ENCODE measurements at places on chromosomes 6 and 20.

GRCh38 chr6:157989541-157990289, 8.1 kb downstream of the SYNJ2 start:
- DNase-seq: no peak

- DNase-seq: no peak
These were observed 12.1 kb upstream of the NFATC2 start for GRCh38 chr20:51554538-51555165.

- DNase-seq: no peak
These were observed 41.2 kb downstream of the ITPR3 start for GRCh38 chr6:33662318-33662717.

DNA sequence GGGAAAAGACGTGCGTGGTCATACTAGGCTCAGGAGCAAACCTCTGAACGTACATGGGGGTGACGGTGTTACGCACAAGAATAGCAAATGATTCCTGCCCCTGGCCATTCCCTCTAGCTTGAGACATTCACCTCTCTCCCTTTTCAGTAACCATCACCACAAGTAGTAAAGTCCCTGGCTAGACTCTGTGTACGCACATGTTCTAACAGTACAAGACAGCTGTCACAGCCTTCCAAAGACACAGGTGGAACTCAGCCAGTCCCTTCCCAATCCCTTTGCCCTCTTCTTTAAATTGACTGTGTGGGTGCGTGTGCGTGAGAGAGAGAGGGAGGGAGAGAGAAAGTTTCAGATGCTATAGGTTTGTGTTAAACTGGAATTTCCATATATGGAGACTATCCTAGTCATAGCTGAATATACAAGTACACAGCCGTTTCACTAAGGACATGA, 67.3 kb downstream of the LY86 start:
- no peak for DNase-seq

GRCh38 chr6:32551410-32551809, 21.3 kb upstream of the HLA-DRB5 start:
- no peak for DNase-seq

GRCh38 chr20:16488086-16488485, 85.2 kb downstream of the KIF16B start:
- no peak for DNase-seq

GRCh38 chr6:41546866-41547798, 951 bp downstream of the FOXP4 start:
- DNase-seq: no peak

- DNase-seq: no peak
These were observed 1.4 kb downstream of the FBXL4 start for GRCh38 chr6:98946266-98946878.

DNA sequence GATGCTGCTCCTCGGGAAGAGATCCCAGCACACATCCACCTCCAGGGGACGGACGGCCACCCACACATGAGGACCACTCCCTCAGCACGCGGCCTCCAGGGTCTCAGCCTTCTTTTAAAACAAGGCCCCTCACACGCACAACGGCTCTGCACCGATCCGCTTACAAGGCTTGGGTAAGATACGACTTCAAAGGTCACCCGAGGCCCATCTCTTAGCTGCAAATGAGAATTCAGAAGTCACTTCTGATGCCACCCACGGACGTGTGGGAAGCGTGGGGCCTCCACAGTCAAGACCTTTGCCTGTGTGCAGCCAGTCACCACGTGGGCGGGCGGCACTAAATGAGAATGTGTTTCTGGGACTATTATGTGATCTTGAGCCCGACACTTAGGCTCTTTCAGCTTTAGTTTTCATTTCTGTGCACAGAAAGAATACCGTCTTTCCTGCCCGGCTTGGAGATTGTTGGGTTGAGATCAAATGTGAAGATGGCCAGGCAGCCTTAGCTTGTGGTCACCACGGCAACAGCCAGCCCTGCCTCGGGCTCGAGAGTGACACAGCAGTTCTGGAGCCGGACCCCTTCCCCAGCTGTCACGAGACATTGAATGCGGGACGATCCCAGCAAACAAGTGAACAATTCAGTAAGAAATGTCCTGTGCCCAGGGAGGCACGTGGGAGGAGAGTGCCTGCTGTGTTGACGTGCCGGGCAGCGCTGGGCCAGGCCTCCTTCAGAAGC, 91.6 kb downstream of the RAMACL start:
- DNase-seq: peak; percentile 40

Measured in stimulated activated CD8-positive, alpha-beta memory T cell treated with anti-CD3 and anti-CD28 coated beads, Interleukin-15, amount 100 ng/mL, for 48 hours (primary cell).